Hematopoietic multipotent progenitor cell treated with erythropoietin and hydrocortisone succinate and interleukin-3 and kit ligand, for 6 days (in vitro differentiated cells): ENCODE measurements at places on chromosomes 13 and 19.
A peak's percentile ranks its signal among the peaks of the same experiment; 100 is the strongest.

DNA sequence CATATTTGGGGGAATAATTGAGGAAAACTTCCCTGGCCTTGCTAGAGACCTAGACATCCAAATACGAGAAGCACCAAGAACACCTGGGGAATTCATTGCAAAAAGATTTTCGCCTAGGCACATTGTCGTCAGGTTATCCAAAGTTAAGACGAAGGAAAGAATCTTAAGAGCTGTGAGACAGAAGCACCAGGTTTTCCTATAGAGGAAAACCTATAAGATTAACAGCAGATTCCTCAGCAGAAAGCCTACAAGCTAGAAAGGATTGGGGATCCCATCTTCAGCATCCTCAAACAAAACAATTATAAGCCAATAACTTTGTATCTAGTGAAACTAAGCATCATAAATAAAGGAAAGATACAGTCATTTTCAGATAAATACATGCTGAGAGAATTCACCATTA is 114.9 kb downstream of the PIBF1 start:
- peak; percentile 6 for DNase-seq

GRCh38 chr19:13212759-13213330 is 62.6 kb downstream of the IER2 start:
- peak; percentile 89 for DNase-seq

DNA sequence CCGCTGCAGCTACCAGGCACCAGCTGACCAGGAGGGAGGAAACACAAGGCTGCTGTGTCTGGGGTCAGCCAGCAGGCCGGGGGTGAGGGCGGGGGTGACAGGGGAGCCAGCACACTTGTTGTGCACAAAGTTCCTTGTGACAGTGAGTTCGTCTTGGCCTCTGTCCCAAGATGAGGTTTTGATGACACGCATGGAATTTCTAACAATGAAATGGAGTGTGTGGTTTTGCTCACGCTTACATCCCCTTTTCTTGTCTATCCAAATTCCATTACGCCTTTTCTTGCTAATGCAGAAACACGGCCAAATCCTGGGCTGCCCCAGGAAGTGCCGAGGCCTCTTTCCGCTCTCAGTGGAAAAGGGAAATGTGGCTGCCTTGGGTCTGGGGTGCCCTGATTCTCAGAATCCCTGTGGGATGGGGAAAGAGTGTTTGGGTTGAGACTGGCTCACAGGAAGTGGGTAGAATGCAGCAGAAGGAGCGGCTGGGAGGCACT is 73.8 kb downstream of the GADD45B start:
- DNase-seq = peak; percentile 54

DNA sequence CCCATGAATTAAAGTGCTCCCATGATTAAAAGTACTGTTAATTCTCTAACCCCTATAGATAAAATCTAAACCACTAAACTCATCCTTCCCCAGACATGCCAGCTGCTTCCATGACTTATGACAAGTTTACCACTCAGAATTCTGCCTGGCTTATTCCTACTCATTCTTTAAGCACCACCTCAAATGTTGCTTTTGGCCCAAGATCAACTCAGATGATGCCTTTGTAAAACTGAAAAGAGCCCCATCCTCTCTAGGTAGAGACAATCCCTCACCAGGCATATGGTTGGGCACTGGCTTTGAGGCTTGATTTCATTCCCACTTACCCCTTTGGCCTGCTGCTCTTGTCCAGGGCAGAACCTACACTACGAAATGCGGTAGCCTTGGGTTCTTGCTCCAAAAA is 250.0 kb downstream of the DNAJC15 start:
- DNase-seq = no peak

DNA sequence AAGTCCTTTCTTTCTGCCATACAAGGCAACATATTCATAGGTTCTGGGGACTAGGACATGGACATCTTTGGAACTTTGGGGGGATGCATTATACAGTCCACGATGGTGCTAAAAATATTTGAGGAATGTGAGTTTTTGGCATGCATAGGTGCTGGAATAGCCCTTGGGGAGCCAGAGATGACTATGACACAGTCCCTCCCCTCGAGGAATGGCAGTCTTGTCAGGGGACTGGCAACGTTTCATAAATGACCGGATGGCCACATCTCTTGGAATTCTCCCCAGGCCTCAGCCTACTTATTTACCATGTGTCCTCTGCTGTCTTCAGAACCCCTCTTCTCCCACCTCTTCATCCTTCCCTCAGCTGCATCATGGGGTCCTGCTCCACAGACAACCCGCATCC is 13.6 kb downstream of the MEIOSIN start:
- no peak for DNase-seq

GRCh38 chr13:91212231-91212630 is 135.3 kb upstream of the MIR17HG start:
- DNase-seq = peak; percentile 21

GRCh38 chr19:34319230-34319585 is 45.8 kb upstream of the GPI start:
- no peak for DNase-seq

GRCh38 chr13:46288570-46289259 is 77.0 kb downstream of the LRRC63 start:
- DNase-seq = peak; percentile 90

- no peak for DNase-seq
Observed at GRCh38 chr13:99214232-99214631, 13.6 kb downstream of the UBAC2 start.

GRCh38 chr19:27828829-27829228 is 1384.1 kb downstream of the UQCRFS1 start:
- peak; percentile 13 for DNase-seq

GRCh38 chr13:48121733-48122132 is 26.8 kb upstream of the MED4 start:
- DNase-seq = no peak

DNA sequence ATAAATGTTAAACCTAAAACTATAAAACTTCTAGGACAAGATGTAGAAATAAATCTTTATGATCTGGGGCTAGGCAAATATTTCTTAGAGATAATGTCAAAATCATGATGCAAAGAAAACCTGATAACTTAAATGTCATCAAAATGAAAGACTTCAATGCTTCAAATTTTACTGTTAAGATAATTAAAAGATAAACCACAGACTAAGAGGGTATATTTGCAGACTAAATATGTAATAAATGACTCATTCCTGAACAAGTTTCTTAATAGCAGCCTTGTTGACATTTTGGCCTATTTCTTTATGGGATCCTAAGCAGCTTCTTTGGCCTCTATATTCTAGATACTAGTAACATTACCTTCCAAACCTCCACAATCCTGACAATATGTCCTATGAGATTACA is 2878.3 kb upstream of the PCDH20 start:
- no peak for DNase-seq

DNA sequence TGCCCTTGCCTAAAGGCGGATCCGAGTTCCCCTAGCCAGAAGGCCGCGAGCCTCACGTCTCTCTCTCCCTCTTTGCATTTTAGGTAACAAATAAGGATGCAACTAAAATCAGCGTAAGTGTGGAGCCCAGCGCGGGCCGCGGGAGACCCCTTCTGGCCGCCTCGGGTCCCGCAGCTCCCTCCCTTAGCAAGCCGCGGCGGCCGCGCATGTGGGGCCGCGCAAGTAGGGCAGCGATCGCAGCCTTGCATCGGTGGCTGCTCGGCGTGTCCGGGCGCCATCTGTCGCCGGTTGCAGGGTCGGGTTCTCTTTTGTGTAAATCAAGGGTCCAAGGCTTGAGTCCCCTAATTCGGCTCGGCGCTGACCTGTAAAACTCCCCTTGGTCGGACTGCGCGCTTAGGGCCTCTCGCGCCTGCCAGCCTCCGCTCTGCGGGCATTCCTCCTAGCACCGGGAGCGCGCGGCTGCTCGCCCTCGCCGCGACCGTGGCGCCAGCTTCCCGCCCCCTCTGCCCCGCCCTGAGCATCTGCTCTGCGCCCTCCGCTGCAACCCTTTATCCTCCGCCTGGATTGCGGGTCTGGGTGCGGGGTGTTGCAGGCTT is 2.7 kb downstream of the VSTM2B start:
- peak; percentile 83 for DNase-seq

- no peak for DNase-seq
Observed at GRCh38 chr13:79987323-79987722, 353.6 kb downstream of the SPRY2 start.

GRCh38 chr13:33257841-33258807 is 27.4 kb downstream of the STARD13 start:
- DNase-seq = no peak

GRCh38 chr19:10013834-10014618 is 743 bp downstream of the RDH8 start:
- DNase-seq = no peak

- no peak for DNase-seq
Observed at GRCh38 chr13:37529751-37530385, 68.7 kb downstream of the POSTN start.

GRCh38 chr13:85266771-85267170 is 532.4 kb downstream of the SLITRK6 start:
- no peak for DNase-seq

GRCh38 chr13:51397262-51397941 is 55.4 kb downstream of the INTS6 start:
- no peak for DNase-seq

GRCh38 chr19:34224996-34225658 is 29.2 kb upstream of the GARRE1 start:
- peak; percentile 52 for DNase-seq

GRCh38 chr13:83752141-83752540 is 130.1 kb downstream of the SLITRK1 start:
- DNase-seq = no peak

DNA sequence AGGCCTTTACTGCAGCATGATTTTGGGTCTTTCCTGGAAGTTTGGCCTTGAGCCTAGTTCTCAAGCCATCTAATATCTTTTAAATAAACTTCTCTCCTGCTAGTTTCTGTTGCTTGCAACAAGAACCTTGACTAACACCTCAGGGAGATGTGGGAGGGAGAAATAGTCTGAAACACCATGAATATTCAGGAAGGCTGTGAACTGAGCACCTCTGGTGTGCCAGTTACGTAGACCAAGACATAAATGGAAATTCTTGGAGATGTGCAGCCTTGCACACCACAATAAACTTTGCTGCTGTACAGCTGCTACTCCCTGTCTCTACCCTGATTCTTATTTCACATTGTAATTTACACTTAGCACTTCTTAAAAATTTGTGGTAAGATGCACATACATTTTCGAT is 86.9 kb upstream of the SPATA13 start:
- no peak for DNase-seq

DNA sequence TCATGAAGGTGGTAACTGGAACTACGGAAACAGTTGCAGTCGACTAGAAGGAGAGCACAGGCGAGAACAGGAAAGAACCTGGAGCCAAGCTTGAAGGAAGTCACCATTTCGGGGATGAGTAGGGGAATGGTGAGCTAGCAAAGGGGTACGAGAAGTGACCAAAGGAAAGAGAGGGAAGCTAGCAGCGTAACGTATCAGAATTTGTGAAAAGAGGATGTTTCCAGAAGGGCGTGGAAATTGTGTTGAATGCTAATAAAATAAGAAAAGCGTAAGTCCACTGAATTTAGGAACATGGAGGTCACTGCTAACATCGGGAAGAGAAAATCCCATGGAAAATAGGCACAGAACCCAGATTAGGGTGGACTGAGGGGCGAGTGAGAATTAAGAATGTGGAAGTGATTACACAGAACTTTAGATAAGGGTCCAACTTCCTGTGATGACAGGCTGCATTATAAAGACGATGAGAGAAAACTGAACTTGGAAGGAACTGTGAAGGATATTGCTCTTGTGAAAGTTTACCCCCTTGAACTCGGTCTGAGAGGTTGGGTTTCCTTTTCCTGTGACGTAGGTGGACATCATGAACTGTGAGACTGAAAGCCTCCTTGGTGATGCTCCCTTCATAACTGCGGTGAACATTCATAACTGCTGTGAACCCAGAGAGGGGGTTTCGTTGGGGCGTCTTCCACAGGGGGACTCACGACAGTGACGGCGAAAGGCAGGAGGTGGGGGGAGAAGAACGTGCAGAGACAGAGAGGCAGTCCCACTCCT is 2.0 kb upstream of the FFAR2 start:
- peak; percentile 18 for DNase-seq
